Central memory CD8-positive, alpha-beta T cell (primary cell): ENCODE measurements at places on chromosomes 12 and 14.

- DNase-seq, result no peak
Measured at GRCh38 chr12:19894050-19894449, 454.8 kb downstream of the AEBP2 start.

DNA sequence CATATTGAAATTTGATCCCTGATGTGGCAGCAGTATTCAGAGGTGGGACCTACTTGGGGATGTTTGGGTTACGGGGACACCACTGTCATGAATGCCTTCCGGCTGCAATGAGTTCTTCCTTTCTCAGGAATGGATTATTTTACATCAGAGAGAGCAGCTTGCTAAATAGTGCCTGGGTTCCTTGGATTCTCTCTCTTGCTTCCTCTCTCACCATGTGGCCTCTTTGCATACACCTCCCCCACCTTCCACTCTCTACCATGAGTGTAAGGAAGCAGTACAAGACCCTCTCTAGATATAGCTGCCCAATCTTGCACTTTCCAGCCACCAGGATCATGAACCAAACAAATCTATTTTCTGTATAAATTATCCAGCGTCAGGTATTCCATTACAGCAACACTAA lies 15.4 kb upstream of the SCAF11 start:
- DNase-seq, result no peak

DNA sequence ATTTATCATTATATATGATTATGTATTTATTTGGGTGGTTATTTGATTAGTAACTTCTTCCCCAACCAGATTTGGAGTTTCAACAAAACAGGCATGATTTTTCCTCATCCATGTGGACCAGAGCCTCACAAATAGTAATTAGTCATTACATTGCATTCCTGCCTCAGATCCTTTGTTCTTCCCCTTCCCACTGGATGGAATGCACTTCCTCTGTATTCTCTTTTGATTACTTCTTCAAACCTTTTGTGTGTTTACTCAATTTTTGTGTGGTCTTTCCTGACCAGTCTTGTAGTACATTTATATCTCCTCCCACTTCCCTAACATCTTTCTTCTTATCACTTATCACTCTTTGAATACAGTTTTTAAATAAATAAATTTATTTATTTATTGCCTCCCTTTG lies 15.5 kb downstream of the SYT1 start:
- no peak for DNase-seq

GRCh38 chr12:28569698-28570411 lies 379.6 kb downstream of the CCDC91 start:
- no peak for DNase-seq

GRCh38 chr12:70543444-70543843 lies 93.8 kb downstream of the PTPRB start:
- DNase-seq, result no peak

DNA sequence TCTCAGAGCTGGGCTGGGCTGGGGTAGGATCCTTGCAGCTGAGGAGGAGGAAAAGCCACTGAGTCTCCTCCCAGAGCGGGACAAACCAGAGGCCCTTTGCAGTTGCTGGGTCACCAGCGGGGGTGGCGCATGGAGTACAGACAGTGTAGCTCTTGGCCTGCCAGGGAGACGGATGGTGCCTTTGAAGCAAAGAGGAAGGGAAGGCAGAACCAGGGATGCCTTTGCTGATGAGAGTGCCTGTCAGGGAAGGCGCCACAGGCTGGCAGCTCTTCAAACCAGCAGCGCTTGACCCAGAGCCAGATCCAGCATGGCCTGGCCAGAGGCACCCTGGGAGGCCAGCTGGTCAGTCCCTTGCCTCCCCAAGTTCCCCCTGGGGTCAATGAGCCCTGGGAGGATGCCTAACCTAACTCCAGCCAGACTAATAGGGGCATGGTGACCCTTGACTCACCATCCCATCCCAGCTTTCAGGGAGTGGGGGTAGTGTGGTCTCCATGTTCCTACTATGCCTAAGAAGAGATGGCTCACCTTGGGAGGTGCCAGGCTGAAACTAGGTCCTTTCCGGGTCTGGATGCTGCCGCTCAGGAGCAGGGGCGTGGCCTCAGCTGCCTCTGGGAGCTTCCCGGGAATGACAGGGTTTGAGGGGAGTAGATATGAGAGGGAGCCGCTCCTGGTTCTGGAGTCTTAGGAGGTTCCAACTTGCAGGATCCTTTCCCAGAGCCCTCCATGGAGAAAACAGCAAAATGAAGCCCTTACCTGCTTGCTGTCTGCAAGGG lies 19.8 kb downstream of the VASH1 start:
- DNase-seq, result no peak

- no peak for DNase-seq
Measured at GRCh38 chr14:73236752-73237218, 521 bp upstream of the PAPLN start.

- no peak for DNase-seq
Measured at GRCh38 chr12:106646472-106646871, 63.7 kb downstream of the RFX4 start.

- no peak for DNase-seq
Measured at GRCh38 chr12:3269594-3269993, 192.4 kb downstream of the TSPAN9 start.

DNA sequence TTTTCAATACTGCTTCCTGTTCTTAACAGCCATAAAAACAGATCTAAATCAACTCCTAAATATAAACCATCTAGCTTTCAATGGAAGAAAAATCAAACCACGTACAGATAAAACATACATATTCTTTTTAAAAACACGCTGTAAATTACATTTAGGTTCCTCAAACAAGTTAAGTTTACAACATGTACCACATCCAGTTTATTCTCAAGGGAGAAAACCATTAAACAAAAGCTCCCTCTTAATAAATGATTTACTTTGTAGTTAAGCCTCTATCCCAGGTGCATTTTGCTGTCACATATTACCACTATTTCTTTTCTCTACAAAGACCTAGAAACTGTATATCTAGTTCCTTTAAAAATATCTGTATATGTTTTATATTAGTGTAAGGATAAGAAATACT lies 3.1 kb downstream of the NUMB start:
- no peak for DNase-seq

DNA sequence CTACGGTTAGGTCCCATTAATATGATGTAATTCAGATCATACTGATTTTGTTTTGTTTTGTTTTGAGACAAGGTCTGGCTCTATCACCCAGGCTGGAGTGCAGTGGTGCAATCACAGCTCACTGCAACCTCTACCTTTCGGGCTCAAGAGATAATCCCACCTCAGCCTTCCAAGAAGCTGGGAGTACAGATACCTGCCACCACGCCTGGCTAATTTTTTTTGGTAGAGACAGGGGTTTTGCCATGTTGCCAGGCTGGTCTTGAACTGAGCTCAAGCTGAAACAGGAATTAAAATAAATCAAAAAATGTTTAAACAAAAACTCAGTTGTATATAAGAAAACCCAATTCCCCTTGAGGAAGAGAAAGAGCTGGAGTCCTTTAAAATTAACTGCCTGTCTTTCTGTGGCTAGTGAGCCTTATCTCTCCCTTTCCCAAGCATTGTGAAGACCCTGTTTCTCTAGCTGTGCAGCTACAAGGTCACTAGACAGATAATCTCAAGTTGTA lies 17.7 kb upstream of the ANAPC7 start:
- DNase-seq, result no peak

- no peak for DNase-seq
Measured at GRCh38 chr12:24879644-24880043, 69.3 kb downstream of the BCAT1 start.

DNA sequence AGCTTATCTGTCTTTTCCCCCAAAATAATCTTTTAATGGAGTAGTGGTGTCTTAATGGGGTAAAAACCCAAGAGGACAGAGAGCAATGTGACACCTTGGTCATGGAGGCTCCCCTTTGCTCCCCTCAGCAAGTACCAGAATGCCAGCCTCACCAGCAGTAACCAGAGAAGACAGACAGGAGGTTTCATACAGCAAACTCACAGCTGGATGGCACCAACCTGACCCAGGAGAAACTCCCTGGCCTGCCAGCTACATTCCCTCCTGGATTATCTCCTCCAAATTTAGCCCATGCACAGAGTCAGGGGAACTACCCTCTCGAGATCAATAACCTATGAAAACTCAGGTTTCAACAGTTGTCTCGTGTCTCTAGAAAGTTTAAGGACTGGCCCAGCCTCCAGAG lies 15.9 kb downstream of the BHLHE41 start:
- DNase-seq, result no peak

GRCh38 chr14:24198814-24199524 lies 3.7 kb upstream of the TM9SF1 start:
- no peak for DNase-seq

DNA sequence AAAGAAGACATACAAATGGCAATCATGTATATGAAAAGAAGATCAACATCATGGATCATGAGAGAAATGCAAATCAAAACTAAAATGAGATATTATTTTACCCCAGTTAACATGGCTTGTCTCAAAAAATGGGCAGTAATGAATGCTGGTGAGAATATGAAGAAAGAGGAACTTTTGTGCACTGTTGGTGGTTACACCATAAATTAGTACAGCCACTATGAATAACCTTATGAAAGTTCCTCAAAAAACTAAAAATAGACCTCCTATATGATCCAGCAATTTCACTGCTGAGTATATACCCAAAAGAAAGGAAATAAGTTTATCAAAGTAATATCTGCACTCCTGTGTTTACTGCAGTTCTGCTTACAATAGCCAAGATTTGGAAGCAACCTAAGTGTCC lies 151.7 kb downstream of the PDZRN4 start:
- DNase-seq, result no peak

GRCh38 chr12:73833746-73834145 lies 703.9 kb upstream of the ATXN7L3B start:
- no peak for DNase-seq

DNA sequence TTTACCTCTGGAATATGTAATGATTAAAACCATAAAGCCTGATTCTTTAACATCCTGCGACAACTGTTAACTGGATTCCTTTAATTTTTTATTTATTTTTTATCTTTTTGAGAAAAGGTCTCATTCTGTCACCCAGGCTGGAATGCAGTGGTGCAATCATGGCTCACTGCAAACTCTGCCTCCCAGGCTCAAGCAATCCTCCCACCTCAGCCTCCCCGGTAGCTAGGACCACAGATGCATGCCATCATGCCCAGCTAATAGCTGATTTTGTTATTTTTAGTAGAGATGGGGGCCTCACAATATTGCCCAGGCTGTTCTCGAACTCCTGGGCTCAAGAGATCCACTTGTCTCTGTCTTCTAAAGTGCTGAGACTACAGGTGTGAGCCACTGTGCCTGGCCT lies 3.7 kb downstream of the MYBPC1 start:
- no peak for DNase-seq

- no peak for DNase-seq
Measured at GRCh38 chr12:3202096-3202495, 124.9 kb downstream of the TSPAN9 start.

GRCh38 chr12:45557016-45557415 lies 172.5 kb upstream of the ARID2 start:
- no peak for DNase-seq

GRCh38 chr14:104651876-104652260 lies 37.5 kb upstream of the INF2 start:
- no peak for DNase-seq

- DNase-seq, result no peak
Measured at GRCh38 chr12:108594-108993, 42.0 kb downstream of the IQSEC3 start.

- no peak for DNase-seq
Measured at GRCh38 chr14:54501480-54501879, 8.2 kb upstream of the CGRRF1 start.

- no peak for DNase-seq
Measured at GRCh38 chr12:132766380-132767085, 4.9 kb upstream of the ANKLE2 start.

DNA sequence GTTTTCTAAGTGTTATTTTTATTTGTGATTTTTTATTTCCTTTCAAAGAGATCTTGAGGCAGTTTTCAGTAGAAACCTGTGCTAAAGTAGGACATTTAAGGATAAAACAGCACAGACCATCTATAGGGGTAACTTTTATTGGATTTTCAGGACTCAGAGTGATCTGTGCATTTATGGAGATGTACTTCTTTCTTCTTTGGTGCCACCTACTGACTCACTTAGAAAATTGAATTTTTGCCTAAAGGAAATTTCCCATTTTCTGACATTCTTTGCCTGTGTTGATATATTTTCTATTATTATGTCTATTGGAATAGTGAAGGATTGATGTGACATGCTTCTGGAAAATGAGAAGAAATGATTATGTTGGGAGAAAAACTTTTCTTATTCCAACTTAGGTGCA lies 113.0 kb downstream of the UNC79 start:
- DNase-seq, result no peak

DNA sequence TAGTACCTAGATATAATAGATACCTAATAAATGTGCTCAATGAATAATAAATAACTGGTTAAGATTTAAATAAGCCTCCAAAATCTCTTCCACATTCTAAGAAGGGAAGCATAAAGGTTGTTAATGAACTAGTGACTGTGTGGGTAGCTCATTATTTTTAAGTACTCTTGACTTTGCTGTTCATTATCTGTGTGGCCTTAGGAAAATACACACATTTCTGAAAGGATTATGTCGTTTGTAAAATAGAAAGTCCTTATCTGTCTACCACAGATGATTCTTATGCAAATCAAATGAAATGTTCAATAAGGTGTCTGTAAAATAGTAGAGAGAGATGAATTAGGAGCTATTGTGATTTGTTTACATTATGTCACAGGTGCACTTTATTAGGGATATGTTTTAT lies 119.5 kb downstream of the LRRK2 start:
- no peak for DNase-seq

- DNase-seq, result no peak
Measured at GRCh38 chr14:63770187-63770807, 42.4 kb upstream of the SGPP1 start.

- DNase-seq, result peak; percentile 79
Measured at GRCh38 chr14:100108042-100108825, 43.0 kb downstream of the EVL start.

- no peak for DNase-seq
Measured at GRCh38 chr12:114992443-114992842, 308.5 kb upstream of the TBX3 start.

GRCh38 chr12:116121453-116121871 lies 156.0 kb downstream of the MED13L start:
- DNase-seq, result no peak

- no peak for DNase-seq
Measured at GRCh38 chr14:103782376-103782775, 65.0 kb downstream of the PPP1R13B start.

GRCh38 chr12:105352052-105352451 lies 21.6 kb downstream of the C12orf75 start:
- no peak for DNase-seq

DNA sequence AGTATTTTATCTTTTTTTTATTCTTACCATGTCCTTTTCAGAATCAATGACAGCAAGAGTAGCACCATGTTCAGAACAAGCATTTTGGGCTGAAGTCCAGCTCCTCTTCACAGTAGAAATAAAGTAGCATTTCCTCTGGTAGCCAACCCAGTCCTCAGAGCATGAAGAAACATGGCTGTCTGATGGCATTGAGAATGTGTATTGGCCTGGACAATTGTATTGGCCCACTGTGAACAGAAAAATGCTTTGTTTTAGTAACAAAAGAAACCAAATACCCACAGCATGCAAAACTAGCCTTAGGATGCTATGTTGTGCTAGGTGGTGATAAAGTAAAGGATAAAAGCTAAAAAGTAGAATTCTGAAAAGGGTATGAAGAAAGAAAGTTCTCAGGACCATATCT lies 5.7 kb downstream of the CD69 start:
- no peak for DNase-seq

GRCh38 chr14:69274321-69274720 lies 14.4 kb downstream of the GALNT16 start:
- no peak for DNase-seq

- peak; percentile 52 for DNase-seq
Measured at GRCh38 chr12:31959701-31960391, 631 bp downstream of the RESF1 start.

GRCh38 chr12:28851781-28852180 lies 297.3 kb upstream of the FAR2 start:
- DNase-seq, result no peak

GRCh38 chr12:19614601-19615383 lies 175.5 kb downstream of the AEBP2 start:
- DNase-seq, result no peak
